ENCODE measurements at places on chromosomes 7 and 10.

- no peak for DNase-seq
Observed at GRCh38 chr7:22487978-22488642, 11.9 kb downstream of the STEAP1B start.

- peak; percentile 85 for DNase-seq
Observed at GRCh38 chr10:69397972-69398371, 18.7 kb downstream of the TACR2 start.

GRCh38 chr7:20441346-20441745, 110.6 kb downstream of the ITGB8 start:
- DNase-seq: no peak

- DNase-seq: no peak
Observed at GRCh38 chr10:63631991-63632390, 110.8 kb downstream of the REEP3 start.

GRCh38 chr10:106910666-106911065, 253.8 kb downstream of the SORCS1 start:
- no peak for DNase-seq

GRCh38 chr7:151248346-151249033, at the start of gene SMARCD3:
Gene SMARCD3 (minus strand): TSS chr7:151248694. CDS start chr7:151248562, 132 bp downstream.
- peak; percentile 84 for DNase-seq

GRCh38 chr10:20327954-20328353, 511.7 kb downstream of the PLXDC2 start:
- DNase-seq: no peak
